ENCODE measurements at places on chromosomes 3 and 15. TPM values are rescaled to one million over a fixed set of nuclear protein-coding genes. Genes with fewer than 3 reads are reported as not detected.

DNA sequence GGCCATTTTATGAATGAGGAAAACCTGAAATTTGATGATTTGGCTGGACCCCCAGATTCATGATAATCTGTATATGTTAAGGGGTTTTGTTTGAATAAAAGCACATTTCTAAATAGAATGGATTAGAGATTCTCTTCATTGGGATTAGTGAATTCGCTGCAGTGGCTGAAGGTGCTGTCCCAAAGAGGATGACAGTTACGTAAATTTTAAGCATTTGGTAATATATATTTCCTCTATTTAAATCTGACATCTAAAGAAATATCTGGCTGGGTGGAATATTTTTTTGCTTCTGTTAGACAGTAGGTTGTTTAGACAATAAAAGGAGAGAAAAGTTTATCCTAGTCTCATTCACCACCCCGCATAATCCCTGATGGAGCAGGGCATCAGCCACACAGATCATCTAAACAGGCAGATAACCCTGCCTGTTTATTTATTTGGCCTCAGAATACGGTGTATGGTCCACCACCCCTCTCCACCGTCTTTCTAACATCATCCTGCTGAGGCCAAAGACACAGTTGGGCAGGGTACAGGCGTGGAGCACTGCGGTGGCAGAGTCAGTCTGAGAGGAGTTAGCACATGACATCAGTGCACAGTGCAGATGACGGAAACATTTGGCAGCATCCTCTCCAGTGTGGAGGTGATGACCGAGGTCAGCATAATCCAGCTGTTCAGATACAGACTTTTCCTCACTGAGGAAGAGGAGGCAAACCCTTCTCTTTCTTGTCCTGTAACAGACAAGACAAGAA, 20.4 kb upstream of the NFKBIZ start:
- no peak for DNase-seq

DNA sequence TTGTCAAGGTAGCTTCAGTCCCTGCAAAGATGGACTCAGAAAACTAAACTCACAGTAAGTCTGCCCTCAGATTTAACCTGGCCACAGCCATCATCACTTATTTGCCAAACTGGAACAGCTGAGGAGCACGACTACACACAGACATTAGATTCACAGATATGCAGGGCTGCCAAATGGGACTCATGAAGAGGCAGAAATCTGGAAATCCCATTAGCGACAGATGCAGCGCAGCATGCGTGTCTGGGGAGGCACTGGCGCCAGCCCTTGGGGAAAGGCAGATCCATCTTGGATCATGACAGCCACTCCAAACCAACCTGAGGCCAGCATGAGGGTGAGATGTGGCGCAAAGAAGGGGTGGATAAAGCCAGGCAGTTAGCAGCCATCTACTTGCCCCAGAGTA, 160.7 kb upstream of the TSC22D2 start:
- no peak for DNase-seq

DNA sequence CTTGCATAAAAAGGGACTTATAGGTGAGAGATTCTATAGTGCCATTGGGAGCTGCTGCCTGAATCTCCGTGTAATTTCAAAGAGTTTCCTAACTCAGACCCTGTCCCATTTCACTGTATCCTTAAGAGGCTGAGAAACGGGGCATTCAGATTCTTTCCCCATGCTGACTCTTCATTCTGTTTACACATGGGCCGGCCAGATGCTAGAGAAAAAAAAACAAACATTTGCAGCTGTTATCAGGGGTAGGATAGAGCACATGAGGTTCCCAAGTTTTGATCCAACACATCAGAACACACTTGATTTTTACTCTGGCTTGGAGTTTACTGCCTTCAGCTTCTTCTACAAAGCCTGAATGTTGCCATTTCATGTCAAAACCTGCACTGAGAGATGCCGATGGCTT, 215.9 kb upstream of the TPRG1 start:
- DNase-seq = no peak

The ZBED2 gene
- not detected for total RNA-seq

Data from neural crest cell (in vitro differentiated cells).